ENCODE measurements at places on chromosomes 5 and 9.

DNA sequence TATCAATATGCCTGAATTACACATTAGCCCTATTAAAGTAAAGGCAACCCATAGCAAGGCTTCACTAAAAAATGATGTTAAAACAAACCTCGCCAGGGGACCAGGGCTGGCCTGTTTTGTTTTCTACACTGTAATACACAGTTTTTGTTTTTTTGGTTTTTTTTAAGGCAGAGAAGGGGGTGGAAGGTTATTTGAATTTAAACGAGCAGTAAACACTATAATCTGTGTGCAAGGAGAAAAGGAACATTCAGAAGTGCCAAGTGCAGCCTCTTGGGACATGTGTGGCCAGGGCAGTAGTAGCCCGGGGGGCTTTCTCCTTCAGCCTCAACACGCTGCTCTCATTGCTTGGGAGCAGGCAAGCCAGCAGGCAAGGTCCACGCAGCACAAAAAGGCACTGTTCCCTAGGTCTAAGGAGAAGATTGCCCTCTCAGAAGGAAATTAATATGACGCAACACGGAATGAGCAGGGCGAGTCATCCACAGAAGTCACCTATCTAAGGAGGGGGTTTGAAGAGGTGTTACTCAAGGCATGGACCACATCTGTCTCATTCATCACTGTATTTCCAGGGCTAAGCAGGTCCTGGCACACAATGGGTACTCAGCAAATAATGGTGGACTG is 16.2 kb downstream of the SIL1 start:
- peak; percentile 65 for DNase-seq

DNA sequence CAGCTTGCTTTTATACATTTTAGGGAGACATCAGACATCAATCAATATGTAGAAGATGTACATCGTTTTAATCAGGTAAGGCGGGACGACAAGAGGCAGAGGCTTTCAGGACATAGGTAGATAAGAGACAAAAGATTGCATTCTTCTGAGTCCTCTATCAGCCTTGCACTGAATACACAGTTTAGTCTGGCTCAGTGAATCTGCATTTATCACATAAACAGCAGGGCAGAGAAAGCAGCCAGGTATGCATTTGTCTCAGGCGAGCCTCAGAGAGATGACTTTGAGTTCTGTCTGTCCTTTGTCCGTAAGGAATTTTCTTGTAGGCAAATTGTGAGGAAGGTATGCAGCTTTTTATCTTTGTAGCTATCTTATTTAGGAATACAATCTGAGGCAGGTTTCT is 202.8 kb upstream of the TAS2R1 start:
- no peak for DNase-seq

GRCh38 chr5:133410335-133410828 is 202.0 kb downstream of the FSTL4 start:
- DNase-seq, result no peak

DNA sequence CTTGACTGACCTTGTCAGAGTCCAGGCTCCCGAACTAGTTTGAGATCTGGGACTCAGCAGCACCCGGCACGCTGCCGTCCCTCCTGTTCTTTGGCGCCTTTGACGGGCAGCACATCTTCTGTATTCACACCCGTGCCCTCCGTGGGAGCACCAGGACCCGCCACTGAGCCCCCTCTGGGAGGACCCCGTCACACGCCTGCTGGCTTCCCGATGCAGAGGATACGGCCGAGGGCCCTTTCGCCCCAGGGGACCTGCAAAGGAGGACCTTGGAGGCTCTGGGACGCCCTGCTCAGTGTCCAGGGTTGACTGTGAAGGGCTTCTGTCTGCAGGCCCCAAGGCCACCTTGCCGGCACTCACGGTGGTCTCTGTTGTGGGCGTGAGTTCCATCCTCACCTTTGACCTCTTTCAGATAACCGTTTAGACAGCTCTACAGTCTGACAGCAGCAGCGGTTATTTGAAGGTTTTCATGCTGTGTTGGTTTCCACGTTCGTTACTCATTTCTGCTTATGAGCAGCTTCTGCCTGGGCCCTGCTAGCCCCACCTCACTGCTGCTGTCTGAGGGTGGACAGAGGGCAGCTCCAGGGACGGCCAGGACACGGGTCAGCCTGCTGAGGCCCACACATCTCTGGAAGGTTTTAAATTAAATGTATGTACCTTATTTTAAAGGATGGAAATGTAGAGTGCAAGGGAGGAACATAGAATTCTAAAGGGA is 12.6 kb upstream of the EXOC3 start:
- DNase-seq, result peak; percentile 46

GRCh38 chr5:72649449-72649848 is 142.2 kb upstream of the ZNF366 start:
- DNase-seq, result peak; percentile 73

DNA sequence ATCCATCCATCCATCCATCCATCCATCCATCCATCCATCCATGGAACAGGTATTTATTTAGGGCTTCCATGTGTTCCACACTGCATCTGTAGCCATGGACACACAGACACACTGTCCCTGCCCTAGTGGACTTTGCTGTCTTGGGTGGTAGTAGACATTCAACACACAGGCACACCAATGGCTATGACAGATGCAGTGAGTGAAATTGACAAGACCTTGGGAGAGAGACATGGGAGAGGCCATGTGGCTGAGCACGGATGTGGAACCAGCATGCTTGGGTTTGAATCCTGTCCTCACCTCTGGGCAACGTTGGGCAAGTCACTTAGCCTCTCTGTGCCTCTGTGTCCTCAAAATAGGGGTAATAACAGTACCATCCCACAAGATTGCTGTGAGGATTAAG is 45.3 kb downstream of the STOM start:
- no peak for DNase-seq

GRCh38 chr5:61730866-61731265 is 398.8 kb downstream of the ZSWIM6 start:
- no peak for DNase-seq

DNA sequence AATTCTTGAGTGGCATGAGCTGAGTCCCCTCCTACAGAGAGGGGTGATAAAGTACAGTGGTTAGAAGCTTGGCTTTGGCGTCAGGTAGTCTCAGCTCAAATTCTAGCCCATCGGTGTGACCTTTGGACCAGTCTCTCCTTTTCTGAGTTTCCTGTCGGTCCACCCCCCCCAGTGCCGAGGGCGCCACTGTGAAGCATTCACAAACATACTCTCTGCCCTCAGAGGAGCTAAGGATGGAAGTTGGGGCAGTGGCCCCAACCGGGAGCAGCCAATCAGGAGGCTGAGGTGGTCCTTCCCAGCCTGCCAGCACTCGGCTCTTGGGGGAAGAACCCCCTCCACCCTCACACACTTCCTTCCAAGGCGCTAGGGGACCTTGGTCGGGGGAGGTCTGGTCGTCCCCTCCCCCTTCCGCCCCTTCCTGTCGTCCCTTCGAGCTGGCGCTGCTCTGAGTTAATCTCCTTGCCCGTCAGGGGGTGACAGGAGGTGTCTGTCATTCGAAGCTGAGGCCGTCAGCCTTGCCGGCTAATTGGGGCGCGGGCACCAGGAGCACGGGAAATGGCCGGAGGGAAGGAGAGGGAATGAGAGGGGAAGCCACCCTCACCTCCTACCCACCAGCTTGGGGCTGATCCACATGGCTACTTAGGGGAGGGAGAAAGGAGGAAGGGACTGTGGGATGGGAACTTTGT is 53.0 kb downstream of the CXXC5 start:
- DNase-seq, result peak; percentile 64

- DNase-seq, result peak; percentile 87
Observed at GRCh38 chr9:136858844-136859757, 7.0 kb downstream of the MAMDC4 start.

GRCh38 chr5:174431504-174431903 is 292.9 kb upstream of the MSX2 start:
- no peak for DNase-seq

GRCh38 chr9:118734696-118735095 is 634.5 kb downstream of the BRINP1 start:
- DNase-seq, result no peak

DNA sequence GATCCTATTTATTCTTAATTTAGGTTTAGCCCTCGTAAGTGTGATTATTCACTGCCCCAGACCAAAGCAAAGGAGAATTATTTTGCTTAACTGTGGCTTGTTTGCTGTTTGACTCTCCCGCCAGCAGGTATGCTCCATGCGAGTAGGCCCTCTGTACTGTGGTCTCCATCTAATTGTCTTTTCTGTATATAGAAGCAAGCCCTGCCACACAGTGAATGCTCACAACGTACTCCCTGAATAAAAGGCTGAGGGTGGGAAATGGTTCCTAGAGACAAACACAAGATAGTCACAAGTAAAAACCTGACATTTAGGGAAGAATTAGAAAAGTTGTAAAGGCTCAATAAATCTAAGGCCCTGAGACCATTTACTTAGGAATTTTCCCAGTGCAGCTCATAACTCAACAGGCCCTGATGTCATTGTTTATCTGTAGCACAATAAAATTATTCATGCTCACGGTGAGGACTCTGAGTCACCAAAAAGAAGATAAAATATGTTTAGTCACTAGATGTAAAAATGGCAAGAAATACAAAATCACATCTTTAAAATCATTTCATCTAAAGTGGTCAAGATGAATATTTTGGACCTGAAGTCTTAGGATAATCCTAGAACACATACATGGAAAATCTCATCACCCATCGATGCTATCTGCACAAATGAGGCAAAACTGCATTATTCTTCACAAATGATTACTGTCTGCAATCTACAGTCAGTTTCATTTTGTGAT is 473.2 kb downstream of the ENC1 start:
- DNase-seq, result no peak

- DNase-seq, result no peak
Observed at GRCh38 chr5:6683241-6683640, 30.0 kb upstream of the TENT4A start.

- no peak for DNase-seq
Observed at GRCh38 chr9:113160571-113160970, 9.8 kb downstream of the SLC31A2 start.

- no peak for DNase-seq
Observed at GRCh38 chr5:159680095-159680494, 236.2 kb upstream of the ADRA1B start.

DNA sequence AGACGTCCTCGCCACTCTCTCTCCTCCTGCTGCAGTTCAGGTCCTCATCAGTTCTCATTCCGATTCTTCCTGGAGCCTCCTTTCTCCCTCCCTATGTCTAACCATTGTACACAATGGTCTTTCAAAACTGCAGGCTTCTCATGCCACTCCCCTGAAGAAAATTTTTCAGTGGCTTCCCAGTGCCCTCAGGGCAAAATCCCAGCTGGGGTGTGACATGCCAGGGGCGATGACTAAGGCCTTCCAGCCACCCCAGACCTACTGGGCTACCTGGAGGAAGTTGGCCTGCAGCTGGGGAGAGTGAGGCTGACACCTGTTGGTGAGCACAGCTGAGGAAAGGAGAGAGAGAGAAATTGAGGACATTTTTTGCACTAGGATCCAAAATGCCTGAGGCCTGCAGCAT is 65.2 kb downstream of the SREK1 start:
- DNase-seq, result no peak
